ENCODE measurements at places on chromosomes 2 and 18. TPM values are rescaled to one million over a fixed set of nuclear protein-coding genes. Genes with fewer than 3 reads are reported as not detected.

DNA sequence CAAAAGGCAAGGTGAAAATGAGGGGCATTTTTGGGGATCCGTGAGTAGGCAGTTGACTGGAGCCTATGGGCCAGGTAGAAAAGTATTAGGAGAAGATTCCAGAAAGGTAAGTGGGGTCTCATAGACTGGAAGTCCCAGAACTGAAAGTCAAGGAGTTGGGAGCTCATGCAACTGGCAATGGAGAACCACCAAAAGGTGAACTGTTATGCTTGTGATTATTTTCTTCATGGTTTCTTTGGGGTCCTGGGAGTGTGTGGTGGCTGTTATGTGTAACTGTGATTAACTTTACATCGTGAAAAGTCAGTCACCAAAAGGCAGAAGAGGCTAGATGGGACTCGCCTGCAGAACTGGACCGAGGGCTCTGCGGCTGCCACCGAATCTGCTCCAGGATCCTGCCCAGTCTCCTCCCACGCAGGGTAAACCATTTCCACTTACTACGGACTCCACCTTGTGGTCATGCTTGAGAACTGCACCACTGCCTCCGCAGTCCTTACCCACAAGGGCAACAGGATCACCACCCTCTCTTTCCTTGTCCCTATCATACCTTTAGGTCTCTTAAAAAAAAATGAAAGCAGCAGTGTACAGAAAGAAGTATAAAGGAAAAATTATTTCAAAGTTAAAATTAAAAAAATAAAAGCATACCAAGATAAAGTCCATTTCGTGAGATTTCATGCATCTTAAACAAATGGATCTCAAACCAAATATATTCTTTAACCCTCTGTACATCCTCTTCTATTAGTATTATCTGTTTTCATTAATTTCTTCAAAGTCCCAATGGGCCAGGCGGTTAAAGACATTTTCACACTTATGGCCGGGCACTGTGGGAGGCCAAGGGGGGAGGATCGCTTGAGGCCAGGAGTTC lies 15.6 kb upstream of the CEP68 start:
- DNase-seq: peak; percentile 74

WDR35 gene
- polyA plus RNA-seq: 33.9 TPM

DNA sequence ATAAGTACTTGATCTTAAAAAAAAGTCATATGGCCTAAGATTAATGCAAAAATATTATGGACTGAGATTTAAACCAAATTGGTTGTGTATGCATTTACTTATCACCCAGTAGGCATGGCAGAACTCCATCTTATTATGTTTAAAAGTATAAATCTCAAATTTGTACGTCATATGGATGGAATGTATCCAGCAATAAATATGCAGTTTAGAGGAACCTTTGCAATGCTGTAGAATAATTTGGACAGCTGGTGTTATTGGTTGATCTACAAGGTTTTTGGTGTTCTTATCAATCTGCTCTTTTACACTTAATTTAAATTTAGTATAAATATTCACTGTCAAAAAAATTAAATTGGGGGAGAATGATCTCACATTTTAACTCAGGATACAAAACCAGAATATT lies 640.2 kb downstream of the SATB2 start:
- no peak for DNase-seq

- no peak for DNase-seq
Measured at GRCh38 chr2:152622219-152622618, 95.0 kb downstream of the PRPF40A start.

GKN1 gene
- not detected for polyA plus RNA-seq

MAB21L4 gene
- 10.7 TPM for polyA plus RNA-seq

KLHL14 gene
- polyA plus RNA-seq: 27.4 TPM

GRCh38 chr18:26574958-26575864 lies 26.9 kb upstream of the KCTD1 start:
- peak; percentile 55 for DNase-seq

ZSWIM2 gene
- not detected for polyA plus RNA-seq

GRCh38 chr2:30252723-30253701 lies 21.7 kb downstream of the LBH start:
- no peak for DNase-seq

- DNase-seq: no peak
Measured at GRCh38 chr2:158066046-158066713, 35.5 kb upstream of the UPP2 start.

GRCh38 chr18:14085770-14086457 lies 46.3 kb downstream of the ZNF519 start:
- no peak for DNase-seq

PLEK gene
- polyA plus RNA-seq: 4.2 TPM

- no peak for DNase-seq
Measured at GRCh38 chr2:60541056-60541651, 12.3 kb downstream of the BCL11A start.

DNA sequence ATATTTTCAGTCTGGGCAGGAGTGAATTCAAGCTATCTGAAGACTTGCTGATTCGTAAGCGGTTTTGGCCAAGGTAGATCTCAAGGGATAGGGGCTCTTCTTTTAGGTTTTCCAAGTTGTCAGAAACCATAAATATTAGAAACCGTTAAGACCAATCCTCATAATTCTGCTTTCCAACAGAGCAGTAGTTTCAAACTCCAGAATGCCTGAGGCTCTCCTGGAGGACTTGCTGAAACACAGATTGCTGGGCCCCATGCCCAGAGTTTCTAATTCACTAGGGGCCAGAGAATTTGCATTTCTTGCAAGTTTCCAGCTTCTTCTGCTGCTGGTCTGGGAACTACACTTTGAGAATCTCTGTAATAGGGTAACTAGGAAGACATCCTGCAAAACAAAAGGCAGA lies 1855.7 kb upstream of the CELF4 start:
- DNase-seq: no peak

TLX2 gene
- polyA plus RNA-seq: 0.06 TPM

ACTR1B gene
- polyA plus RNA-seq: 67.4 TPM

DNA sequence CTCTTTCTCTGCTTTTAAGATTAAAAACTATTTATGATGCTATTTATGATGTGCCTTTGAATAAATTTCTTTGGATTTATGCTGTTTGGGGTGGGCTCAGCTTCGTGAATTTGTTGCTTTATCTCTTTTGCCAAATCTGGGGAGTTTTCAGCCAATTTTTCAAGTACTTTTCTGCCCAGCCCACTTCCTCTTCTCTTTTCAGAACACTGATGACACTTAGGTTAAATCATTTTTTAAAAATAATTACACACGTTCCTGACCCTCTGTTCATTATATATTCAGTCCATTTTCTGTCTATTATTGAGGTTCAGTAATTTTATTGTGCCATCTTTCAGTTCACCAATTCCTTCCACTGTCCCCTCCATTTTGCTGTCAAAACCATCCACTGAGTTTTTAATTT lies 14.8 kb upstream of the BCL2L11 start:
- no peak for DNase-seq

GRCh38 chr2:72233211-72233610 lies 85.5 kb upstream of the CYP26B1 start:
- no peak for DNase-seq

- no peak for DNase-seq
Measured at GRCh38 chr2:229661478-229661877, 52.9 kb downstream of the DNER start.

TMEFF2 gene
- polyA plus RNA-seq: 14.0 TPM

ACTG2 gene
- polyA plus RNA-seq: 1.2 TPM

GRCh38 chr18:68387246-68387645 lies 327.7 kb downstream of the TMX3 start:
- no peak for DNase-seq

POTEI gene
- 0.21 TPM for polyA plus RNA-seq

SULT1C2 gene
- polyA plus RNA-seq: 37.7 TPM

WDR12 gene
- polyA plus RNA-seq: 107 TPM

GCFC2 gene
- 52.3 TPM for polyA plus RNA-seq

- no peak for DNase-seq
Measured at GRCh38 chr18:22613788-22614187, 196.1 kb upstream of the CTAGE1 start.

ITPRID2 gene
- polyA plus RNA-seq: 171 TPM

DNA sequence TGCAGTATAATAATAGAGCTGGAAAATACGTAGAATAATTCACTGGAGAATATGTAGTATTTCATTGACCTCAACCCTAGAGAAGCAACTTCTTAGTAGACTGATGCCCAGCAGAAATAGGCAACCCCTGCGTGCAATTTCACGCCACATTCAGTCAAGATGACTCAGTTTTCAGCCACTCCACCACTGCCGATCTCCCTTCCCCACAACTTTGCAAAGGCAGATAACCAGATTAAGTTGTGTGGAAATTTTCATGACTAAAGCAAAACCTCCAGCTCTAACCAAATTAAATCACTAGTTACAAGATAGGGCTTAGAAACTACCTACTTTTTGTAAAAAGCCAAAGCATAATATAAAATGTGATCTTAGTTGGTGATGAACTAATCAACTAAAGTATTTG lies 63.3 kb upstream of the STK17B start:
- no peak for DNase-seq

SCN3A gene
- 0.44 TPM for polyA plus RNA-seq

AMER3 gene
- polyA plus RNA-seq: 0.03 TPM

DNA sequence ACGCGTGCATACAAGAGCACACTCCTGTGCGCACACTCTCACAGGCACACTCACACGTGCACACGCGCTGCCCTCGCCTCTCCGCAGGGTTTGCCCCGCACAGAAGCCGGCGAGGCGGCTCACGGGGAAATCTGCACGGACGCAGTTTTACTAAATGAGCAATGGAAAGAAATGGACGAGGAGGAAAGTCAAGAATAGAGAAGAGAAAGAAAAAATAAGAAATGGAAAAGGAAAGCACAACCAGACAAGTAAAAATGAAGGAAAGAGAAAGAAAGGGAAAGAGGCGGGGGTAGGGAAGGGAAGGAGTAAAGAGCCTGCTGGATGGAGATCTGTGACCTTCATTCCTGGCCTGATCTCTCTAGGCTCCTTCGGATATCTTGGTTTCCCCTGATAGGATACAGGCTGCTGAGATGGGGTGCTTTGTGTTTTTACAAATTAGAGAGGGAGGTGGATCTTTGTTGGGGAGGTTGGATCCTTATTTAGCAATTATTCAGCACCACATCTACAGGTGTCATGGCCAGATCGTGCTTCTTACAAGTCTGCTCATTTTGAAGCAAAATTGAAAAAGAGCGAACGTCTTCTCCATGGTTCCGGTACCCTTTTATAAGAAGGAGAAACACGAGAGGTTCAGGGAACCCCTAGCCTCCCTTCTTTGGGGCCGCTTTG lies 693 bp upstream of the LRP2 start:
- no peak for DNase-seq

GRCh38 chr2:111691164-111691875 lies 192.7 kb downstream of the ANAPC1 start:
- no peak for DNase-seq

GRCh38 chr2:42337846-42338566 lies 23.0 kb downstream of the COX7A2L start:
- DNase-seq: no peak

DNA sequence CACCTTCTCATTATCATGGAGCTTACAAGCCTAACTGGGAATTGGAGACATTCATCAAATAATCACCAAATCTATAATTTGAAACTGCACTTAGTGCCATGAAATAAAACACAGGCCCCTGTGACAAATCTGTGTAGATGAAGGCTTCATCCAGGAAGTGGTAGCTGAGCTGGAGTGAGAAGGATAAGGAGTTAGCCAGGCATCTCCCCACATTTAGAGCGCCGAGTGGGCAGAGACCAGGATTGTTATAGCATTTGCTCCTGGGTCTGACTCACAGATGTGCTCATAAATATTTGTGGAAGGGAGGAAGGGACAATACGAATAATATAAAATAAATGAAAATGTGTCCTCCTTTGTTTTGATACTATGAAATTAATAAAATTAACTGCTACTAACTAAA lies 2.5 kb upstream of the MAT2A start:
- no peak for DNase-seq

GRCh38 chr2:32264422-32265105 lies at the start of gene NLRC4:
NLRC4 (minus strand) TSS chr2:32264886; CDS start chr2:32256775, 8,111 bp downstream.
- no peak for DNase-seq

CDK15 gene
- 1.5 TPM for polyA plus RNA-seq

GRCh38 chr2:128986867-128987268 lies 668.2 kb upstream of the HS6ST1 start:
- no peak for DNase-seq

DNA sequence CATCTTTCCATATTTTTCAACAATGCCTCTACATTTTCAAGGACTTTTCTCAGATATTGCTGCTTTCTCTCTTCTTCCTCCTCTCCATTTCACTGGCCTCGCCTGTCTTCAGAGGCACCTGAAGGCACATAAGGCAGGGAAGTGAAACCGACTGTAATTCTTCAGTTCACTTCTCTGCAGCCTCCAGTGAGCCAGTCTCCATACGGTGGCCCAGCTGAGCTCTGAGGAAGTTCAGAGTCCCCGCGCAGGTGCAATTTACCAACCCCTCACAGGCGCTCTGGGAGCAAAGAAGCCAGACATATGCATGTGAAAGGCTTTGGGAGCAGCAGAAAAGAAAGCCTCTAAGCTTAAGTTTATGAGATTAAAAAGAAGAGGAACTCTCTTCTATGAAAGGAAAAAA lies 12.4 kb downstream of the KLHL14 start:
- no peak for DNase-seq

GPR39 gene
- polyA plus RNA-seq: 4.0 TPM

GRCh38 chr2:239677453-239678185 lies 276.8 kb upstream of the HDAC4 start:
- DNase-seq: no peak

GRCh38 chr2:186530314-186530713 lies 44.3 kb downstream of the ZC3H15 start:
- no peak for DNase-seq

GRCh38 chr2:218557941-218558340 lies 10.2 kb downstream of the USP37 start:
- no peak for DNase-seq
